H1 (cell line): ENCODE measurements at places on chromosomes 3 and 15.

- DNase-seq, result no peak
Measured at GRCh38 chr3:30475038-30475808, 131.2 kb upstream of the TGFBR2 start.

DNA sequence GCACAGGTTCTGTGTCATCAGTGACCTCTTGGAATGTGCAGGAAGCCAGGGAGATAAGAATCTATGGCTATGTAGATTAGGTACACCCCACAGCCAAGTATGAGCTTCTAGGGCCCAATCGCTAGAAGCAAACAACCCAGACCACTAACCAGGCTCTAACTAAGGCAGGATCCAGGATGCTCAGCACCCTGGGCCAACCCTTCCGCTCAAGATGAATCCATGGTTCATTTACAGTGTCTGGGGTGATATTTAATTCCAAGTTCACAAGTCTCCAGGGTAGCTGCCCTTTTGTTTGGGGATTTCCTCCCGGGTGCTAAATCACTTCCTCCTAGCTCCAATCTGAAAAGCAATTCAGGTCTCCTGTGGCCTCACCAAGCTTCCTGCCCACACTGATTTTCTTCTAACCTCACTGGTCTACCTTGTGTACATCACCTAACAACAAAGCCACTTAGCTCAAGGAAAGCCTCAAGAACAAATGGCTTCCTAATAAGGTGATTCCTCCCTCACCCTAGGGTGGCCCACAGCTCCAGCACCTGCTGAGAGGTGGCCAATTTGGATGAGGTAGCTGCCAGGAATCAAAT is 2.4 kb downstream of the EHD4 start:
- peak; percentile 37 for DNase-seq

GRCh38 chr3:129312021-129312639 is 33.5 kb downstream of the HMCES start:
- no peak for DNase-seq

- no peak for DNase-seq
Measured at GRCh38 chr15:75179746-75180140, 21.9 kb upstream of the C15orf39 start.

- no peak for DNase-seq
Measured at GRCh38 chr15:23596736-23597135, 31.3 kb downstream of the MKRN3 start.

- no peak for DNase-seq
Measured at GRCh38 chr15:80418892-80419537, 14.8 kb downstream of the ARNT2 start.

DNA sequence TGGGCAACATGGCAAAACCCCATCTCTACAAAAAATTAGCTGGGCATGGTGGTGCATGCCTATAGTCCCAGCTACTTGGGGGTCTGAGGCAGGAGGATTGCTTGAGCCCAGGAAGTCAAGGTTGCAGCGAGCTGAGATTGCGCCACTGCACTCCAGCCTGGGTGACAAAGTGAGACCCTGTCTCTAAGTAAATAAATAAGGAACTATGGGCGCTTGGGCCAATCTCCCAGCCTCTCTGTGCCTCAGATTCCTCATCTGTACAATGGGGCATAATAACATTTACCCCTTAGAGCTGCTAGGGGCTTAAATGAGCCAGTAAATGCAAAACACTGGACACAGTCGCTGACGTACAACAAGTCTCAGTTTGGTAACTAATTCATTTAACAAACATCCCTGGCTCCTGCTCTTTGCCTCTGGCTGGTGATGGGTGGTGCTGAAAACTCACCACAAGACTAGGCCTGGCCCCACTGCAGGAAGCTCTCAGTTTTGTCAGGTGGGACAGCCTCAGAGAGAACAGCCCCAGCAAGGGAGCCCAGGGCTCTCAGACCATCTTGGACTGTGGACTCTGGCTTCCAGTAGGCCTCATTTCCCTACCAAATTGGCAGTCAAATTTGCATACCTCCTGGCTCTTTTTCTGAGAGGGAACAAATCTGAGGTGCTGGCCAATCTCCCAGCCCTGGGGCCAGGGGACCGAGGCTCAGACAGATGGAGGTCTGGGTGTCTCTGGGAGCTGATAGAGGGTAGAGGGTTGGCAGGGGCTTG is 6.4 kb upstream of the TBC1D2B start:
- no peak for DNase-seq

- no peak for DNase-seq
Measured at GRCh38 chr3:41199866-41200668, 762 bp downstream of the CTNNB1 start.

DNA sequence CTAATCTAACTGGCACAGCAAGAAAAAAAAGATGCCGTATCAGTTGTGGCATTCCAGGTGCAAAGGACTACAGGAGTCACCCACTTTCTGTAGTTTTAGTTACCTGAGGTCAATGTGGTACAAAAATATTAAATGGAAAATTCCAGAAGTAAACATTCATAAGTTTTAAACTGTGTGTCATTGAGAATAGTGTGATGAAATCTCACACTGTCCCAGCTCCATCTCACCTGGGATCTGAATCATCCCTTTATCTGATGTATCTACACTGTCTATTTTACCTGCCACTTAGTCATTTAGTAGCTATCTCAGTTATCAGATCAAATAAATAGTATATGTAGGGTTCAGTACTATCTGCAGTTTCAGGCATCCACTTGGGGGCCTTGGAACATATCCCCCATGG is 26.7 kb downstream of the GBE1 start:
- no peak for DNase-seq

DNA sequence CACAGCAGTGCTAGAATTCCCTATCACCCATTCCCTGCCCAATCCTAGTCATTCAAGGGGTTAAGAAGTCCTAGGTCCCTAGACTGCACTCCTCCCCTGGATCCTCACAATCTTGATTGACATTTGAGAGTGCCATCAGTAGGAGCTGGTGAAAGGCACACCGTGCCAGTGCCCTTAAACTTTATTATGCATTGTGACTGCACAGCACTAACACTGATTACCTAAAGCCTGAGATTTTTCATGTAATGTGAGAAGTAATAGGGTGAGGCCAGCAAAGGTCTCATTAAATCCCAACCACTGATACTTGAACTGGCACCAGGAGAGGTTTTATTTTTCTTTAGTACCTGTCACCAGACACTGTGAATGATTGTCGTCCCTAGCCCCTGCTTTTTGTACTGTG is 16.3 kb downstream of the GXYLT2 start:
- no peak for DNase-seq

GRCh38 chr3:13427662-13428603 is 7.8 kb upstream of the NUP210 start:
- no peak for DNase-seq

DNA sequence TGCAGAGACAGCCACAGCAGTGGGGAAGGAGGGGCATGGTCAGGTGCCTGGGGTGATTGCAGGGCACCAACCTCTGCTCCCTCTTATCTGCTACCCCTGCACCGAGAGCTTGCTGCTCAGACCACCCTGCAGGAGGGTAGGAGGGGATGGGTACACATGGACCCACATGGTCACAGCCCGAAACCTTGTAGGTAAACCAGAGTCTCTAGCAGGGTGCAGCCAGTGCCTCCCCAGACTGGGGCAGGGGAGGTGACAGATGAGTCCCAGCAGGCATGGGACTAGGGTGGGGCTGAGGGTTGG is 49.2 kb downstream of the FAH start:
- no peak for DNase-seq

DNA sequence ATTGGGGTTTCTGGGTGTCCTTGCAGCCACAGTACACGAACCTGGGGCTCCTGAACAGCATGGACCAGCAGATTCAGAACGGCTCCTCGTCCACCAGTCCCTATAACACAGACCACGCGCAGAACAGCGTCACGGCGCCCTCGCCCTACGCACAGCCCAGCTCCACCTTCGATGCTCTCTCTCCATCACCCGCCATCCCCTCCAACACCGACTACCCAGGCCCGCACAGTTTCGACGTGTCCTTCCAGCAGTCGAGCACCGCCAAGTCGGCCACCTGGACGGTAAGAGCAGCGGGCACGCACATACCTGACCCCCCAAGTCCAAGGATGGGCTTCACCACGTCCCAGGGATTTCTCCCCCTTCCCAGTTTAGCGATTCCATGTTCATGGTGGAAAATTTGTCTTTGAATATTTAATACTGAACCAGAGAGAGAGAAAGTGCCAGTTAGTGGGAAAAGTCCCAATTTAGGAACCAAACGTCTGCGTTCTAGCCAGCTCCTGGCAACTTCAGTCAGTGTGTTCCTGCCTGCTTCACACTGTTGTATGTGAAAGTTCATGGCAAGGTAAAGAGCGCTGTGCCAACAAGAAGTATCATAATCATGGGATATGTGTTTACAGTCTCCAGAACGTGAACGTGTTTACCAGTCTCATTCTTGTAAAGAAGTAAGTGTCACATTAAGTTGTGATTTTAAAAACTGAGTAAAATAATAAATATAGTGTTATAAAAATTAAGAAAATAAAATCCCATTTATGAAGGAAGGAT is 177.2 kb downstream of the TP63 start:
- DNase-seq, result no peak

GRCh38 chr15:77808075-77808474 is 175.4 kb upstream of the LINGO1 start:
- no peak for DNase-seq

DNA sequence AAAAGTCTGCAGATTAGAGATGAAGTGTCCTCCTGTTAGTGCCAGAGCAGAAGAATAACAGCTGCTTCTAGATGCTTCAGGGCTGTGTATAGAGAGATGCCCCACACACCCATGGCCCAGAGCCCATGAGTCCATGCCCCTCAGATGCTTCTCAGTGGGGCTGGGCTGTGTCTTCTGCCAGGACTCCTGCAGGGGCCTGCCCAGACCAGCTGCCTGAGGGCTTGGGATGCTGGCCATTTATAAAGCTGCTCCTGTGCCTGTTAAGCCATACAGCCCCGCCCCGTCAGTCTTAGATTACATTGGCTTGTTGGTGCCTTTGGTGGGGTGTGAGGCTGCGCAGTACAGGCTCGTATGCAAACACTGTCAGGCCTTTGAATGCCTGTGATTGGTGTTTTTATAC is 318.0 kb upstream of the CTDSPL start:
- DNase-seq, result no peak

DNA sequence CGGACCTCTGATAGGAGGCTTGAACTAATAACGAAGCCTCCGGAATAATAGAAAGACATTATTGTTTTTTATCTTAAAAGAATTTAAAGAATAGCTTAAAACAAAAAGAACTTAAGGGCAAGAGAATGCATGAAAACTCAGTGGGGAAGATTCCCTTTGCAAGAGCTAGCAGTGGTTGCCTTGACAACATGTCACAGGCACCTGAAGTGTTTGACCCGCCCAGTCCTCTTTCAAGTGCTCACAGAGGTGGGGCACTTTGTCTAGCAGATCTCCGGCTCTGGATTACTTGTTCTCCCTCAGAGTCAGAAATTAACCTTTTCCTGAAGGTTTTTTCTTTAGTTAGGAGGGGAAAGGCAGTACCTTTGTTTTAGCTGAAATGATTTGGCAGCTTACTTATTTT is 37.8 kb downstream of the LARS2 start:
- no peak for DNase-seq

DNA sequence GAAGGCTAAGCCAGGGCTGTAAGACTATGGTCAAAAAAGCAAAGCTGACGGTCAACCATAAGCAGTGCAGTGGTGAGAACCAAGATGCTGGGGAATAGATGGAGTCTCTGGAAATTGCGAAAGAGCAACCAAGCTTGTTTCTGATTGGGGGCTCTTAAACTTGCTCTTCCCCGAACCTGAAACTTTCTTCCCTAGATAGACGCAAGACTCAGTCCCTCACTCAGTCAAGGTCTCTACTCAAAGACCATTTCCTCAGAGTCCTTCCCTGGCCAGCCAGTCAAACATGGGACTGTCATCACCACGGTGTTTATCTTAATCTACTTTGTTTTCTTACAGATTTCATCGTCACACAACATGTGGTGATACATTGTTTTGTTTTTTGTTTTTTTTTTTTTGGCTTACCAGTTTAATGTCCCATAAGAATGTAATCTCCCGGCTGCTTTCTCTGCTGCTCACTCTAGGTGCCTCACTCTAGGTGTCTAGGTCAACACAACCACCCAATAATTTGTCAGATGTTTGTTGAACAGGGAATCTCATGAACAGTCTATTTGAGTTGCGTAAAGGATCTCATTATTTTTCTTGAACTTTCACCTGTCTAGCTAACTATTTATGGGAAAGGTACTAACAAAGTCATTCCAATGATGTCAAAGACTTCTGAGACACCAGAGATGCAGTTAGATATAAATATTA is 495.4 kb downstream of the FOXP1 start:
- no peak for DNase-seq

- no peak for DNase-seq
Measured at GRCh38 chr3:44969154-44969827, 6.7 kb downstream of the ZDHHC3 start.

GRCh38 chr3:94645790-94646189 is 582.9 kb downstream of the NSUN3 start:
- DNase-seq, result no peak

- DNase-seq, result no peak
Measured at GRCh38 chr3:8457039-8457438, 44.6 kb upstream of the LMCD1 start.

DNA sequence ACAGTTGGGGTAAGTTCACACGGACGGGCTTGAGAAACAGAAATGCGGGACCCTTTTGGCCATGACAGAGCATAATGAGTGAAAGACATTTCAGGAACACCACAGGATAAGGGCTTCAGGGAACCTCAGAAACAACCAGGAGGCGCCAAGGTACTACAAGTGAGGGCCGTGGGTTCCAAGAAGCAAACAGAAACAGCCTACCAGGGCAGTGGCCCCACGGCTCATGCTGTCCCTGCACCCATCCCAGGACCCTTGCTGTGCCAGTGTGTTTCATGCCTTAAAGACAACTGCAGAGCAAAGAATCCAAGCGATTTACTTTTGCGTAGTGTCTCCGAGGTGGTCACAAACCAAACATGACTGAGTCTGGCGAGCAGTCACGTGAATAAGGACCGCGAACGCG is 54.0 kb downstream of the RUBCN start:
- DNase-seq, result no peak

DNA sequence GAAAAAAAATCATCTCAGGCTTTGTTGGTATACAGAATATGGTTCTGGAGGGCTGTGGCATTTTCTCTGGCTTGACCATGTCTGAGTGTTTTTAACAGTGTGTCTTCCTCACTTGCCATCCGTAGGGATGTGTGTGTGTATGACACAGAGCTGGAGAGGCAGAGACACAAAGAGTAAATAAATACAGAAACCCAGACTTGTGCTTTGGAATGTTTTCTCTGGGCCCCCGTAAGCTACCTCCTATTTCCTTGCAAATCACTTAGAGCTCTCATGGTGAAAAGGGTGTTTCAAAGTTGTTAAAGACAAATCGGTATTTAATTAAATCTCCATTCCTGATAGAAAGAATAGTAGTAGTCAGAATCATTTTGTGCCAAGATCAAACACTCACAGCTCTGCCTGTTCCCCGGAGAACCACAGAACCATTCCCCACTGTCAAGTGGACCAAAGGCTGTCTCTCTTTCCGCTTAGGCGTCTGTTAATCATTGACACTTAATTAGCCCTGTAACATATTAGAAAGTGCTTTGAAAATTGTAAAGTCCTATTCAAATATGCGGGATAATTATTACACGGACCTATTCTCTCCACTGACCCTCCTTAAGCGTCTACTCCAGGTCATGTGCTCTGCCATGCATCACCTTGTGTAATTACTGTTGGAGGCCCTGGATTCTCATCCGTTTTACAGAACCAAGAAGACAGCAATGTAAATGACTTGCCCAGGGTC is 313.6 kb upstream of the TLE3 start:
- no peak for DNase-seq
